ENCODE measurements at places on chromosomes 5 and 9.

GRCh38 chr5:125017796-125018195 is 271.4 kb upstream of the ZNF608 start:
- no peak for DNase-seq

DNA sequence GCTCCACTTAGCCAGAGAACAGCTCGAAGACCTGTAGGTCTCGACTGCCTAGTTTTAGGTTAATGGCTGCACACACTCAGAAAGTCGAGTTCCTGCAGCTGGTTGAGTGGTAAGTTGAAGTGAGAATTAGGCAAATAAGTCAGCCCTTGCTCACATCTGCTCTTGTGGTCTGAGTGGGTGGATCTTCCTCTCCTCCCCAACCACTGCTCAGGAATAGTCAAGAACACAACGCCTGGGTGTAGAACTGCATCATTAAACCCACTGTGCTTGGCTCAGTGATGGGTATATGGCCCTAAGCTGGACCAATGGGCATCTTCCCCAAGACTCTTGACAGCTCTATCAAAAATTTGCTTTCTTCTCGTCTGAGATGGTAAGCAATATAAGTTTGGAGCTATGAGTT is 20.9 kb upstream of the ADAM19 start:
- no peak for DNase-seq

DNA sequence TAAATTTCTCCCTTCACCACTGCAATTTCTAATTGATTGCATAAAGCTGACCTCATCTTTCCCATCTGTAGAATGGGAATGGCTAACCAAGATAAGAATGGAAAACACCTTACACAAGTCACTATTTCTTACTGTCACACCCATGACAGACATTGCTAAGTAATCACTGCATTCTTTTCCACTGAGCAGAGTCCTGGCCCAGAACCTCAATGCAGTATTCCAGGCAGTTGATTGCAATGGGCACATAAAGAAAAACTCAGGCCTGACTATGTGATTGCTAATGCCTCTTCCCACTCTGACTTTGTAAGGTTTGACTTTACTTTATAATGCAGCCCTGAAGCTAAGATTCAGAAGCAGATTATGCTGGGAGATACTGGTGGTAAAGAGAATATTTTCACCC is 29.3 kb downstream of the TRIM32 start:
- DNase-seq = no peak

- no peak for DNase-seq
Observed at GRCh38 chr5:160289721-160290120, 22.6 kb downstream of the CCNJL start.

DNA sequence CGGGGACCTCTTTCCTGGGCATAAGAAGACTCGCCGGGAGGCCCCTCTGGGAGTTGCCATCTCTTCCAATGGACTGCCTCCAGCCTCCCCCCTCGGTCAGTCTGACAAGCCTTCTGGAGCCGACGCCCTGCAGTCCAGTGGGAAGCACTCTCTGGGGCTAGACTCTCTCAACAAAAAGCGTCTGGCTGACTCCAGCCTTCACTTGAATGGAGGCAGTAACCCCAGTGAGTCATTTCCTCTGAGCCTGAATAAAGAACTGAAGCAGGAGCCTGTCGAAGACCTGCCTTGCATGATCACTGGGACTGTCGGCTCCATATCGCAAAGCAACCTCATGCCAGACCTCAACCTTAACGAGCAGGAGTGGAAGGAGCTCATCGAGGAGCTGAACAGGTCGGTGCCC is 28.4 kb upstream of the LTC4S start:
- DNase-seq = peak; percentile 69

DNA sequence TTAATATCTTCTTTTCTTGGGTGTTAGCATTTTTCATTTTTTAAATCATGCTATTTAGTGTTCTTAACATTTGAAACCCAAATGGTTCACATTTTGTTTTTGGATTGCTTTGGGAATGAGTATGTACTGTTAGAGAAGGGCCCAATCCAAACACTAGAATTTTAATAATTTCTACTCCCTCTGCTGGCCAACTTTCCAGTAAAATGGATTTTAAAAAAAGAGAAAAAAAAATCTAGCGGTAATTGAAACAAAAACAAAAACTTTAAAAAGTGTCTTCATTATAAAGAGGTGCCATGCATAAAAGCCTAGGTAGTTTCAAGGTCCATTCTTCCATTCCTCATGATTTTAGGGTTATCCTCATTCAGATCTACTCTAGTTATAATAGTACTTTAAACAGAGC is 32.1 kb upstream of the RICTOR start:
- DNase-seq = peak; percentile 35

DNA sequence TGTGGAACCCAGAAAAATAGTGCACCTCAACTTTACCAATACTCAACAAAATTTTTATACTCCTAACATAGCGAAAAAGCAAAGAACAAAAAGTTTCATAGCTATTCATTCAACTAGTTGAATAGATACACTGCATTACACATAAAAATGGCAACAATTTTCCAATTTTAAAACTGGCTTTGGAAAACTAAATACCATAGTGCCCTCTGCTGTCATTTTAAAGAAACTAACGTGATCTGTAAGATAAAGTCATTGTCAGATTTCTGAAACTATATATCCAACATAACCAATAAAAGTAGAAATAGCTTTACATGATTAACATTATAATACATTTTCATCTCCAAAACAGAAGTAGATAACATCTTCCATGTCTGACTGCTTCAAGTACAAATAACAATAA is 31.6 kb downstream of the DTWD2 start:
- peak; percentile 30 for DNase-seq

DNA sequence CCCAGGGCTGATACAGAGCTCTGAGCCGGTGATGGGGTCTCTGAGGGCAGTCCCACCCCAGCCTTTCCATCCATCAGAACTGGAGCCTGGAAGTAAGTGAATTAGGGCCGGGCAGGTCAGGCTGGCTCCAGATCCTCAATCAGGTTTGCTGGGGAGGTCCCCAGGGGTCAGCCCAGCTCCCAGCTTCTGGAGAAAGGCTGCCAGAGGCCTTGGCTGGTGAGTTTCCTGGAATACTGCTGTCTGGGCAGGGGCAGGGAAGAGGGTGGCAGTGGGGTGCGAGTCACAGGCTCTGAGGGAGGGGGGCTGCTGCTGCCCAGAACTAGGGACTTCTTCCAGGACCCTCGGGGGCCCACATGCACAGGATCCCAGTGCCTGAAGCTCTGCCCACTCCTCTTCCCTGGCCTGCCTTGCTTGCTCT is 200.6 kb upstream of the MVB12B start:
- DNase-seq = no peak

DNA sequence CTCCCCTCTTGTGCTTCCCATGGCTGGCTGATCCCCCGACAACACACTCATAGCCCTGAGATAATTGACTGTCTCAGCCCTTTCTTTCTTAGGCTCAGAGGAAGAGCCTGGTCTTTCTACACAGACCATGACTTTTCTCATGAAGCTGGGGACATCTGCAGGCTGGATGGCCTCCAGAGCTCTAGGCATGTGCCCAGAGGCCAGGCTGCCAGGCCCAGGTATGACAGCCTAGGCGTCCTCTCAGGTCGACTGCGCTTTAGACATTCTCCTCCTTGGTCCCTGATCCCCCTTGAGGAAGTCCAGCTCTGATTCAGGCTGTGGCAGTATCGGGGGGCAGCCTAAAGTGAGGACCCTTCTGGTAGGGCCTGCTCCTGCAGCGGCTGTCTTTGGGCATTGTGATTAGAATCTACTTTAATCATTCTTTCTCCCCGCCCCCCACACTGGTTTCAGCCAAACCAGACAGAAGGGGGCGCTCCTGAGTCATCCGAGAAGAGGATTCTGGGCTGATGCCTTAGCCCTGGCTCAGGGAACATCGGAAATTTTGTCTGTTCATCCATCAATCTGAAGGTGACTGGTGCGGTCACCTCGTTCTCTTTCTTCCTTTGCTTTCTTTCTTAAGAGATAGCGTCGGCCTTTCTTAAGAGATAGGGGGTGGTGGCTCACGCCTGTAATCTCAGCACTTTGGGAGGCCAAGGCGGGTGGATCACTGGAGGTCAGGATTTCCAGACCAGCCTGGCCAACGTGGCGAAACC is 66.5 kb upstream of the HSPA9 start:
- DNase-seq = peak; percentile 65

DNA sequence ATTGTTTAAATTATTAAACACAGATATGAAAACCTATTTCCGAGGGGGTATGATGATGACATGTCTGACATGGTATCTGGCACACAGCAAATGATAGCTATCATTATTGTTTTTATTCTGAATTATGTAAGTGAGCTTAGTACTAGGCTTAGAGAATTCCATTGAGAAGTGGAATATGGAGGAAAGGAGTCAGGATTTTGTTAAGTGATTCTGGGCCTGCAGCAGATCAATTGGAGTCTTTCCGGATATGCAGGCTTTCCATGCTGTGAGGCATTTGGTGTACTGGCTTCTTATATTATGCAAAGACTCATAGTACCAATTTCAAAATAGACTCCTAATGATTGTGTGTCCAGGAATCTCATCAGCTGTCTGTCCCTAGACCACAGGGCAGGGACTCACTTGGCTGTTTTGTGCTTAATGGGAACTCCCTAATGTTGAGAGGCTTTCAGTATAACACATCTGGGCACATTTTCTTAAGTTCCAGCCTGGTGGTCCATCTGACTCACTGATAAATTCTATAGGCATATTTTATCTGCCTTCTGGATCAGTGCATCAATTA is 180.0 kb upstream of the KLF9 start:
- no peak for DNase-seq

- DNase-seq = peak; percentile 2
Observed at GRCh38 chr9:97633859-97634490, 354 bp downstream of the NCBP1 start.

- DNase-seq = no peak
Observed at GRCh38 chr5:108508979-108509378, 127.1 kb upstream of the FBXL17 start.

- DNase-seq = no peak
Observed at GRCh38 chr5:1840071-1840547, 38.9 kb downstream of the NDUFS6 start.

DNA sequence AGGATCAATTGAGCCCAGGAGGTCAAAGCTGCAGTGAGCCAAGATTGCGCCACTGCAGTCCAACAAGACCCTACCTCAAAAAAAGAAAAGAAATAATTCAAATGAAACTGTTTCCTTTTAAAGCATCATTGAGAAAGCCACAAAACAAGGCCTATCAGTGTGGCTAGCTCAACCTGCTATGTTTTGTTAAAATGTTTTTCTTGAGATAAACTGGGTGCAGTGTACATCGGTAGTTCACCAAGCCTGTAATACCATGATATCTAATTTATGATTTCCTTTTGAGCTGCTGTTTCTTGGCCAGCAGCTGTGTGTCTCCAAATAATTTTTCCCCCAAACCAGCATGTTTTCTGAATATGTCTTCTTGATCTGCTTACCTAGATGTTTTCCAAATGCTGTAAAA is 97.3 kb upstream of the GOLGA1 start:
- DNase-seq = no peak

DNA sequence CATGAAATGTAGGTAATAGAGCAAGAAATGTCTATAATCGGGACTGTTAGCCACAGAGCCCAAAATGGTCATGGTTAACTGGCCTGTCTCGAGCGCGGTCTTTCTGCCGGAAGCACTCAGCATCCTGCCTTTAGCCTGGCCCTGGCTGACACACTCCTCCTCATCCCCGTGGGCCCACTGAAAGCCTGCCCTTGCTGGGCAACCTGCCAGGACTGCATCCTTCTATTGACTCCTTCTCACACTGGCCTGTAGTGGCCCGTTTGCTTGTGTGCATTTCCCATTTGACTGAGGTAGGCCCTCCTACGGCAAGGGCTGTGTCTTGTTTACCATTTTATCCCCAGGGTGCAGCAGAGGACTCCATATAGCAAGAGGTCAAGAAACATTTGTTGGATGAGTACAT is 215.7 kb downstream of the ATPSCKMT start:
- no peak for DNase-seq

DNA sequence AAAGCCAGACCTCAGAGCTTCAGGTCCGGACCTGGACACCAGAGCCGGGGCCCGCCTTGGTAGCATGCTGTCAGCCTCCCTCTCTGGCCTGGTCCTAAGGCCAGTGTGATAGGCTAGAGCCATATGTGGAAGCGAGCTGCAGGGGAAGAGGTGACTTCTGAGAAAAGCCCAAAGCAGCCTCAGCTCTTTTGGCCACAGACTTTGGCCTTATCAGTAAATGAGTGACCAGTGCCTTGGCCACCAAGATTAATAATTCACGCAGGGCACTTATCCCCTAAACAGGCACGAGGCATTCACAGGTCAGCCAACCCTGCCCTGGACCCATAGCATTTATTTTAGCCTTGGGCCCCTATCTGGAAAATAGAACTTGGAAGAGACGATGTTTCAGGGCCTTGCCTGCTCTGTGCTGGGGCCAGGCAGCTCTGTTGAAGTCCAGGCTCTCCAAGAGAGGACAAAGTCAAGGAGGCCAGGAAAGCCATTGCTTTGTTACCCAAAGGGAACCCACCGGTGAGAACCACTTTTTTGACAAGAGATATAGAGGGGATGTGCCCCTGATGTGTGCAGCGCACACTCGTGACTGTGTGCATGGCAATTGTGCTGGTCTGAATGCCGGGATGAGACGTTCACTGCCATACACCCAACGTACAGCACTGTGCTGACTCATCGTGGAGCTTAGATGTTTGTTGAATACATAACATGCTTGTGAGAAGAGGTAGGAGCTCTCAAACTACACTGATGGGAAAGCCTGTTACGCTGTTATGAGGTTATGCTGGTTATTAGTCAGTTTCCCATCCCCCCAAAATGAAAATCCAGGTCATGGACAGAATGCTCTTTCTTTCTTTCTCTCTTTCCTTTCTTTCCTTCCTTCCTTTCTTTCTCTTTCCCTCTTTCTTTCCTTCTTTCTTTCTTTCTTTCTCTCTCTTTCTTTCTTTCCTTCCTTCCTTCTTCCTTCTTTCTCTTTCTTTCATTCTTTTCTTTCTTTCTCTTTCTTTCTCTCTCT is 5.0 kb upstream of the SLC34A1 start:
- DNase-seq = peak; percentile 92

DNA sequence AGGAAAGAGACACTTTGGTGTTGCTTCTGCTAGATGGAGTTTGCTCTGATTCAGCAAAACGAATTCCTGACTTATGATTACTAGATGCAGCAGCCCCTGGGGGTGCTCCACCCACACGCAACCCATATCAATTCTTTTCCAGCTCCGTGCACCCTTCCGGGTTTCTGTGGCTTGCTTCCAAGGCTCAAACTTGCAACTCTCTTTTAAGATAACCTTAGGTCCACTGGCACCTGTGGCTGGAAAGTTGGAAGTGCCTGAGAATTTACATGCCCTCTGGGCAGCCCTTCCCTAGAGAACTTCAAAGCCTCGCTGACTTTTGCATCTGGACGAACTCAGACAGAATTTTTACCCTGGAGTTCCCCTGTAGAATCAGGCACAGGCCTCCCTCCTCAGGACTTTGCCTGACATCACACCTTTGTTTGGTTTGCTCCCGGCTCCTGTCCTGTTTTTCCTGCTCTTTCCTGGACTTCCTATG is 224.9 kb downstream of the SNX18 start:
- DNase-seq = no peak
